ENCODE measurements at places on chromosomes 4 and X.
A peak's percentile ranks its signal among the peaks of the same experiment; 100 is the strongest.

GRCh38 chr4:8189551-8190466 lies 9.3 kb upstream of the SH3TC1 start:
- DNase-seq = no peak

DNA sequence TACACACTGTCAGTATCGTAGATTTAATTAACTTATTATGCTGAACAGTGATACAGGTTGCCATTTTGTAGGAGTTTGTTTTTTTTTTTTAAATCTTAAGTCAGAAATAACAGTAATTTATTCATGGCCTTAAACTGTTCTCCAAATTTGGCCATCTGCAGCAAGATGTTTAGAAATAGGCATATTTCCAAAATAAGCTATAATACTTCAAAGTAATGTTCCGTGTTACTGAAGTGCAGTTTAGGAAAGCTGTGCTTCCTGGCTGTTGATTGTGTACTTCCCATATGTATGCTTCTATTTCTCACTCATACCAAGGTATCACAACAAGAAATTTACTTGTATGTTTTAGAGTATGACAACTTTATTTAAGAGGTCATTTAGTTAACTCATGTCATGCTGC lies 28.9 kb downstream of the CPEB2 start:
- DNase-seq = no peak

GRCh38 chrX:29617276-29617675 lies 598.1 kb upstream of the MAGEB2 start:
- peak; percentile 42 for DNase-seq

- DNase-seq = peak; percentile 32
Observed at GRCh38 chrX:9163214-9163709, 129.3 kb upstream of the FAM9B start.

DNA sequence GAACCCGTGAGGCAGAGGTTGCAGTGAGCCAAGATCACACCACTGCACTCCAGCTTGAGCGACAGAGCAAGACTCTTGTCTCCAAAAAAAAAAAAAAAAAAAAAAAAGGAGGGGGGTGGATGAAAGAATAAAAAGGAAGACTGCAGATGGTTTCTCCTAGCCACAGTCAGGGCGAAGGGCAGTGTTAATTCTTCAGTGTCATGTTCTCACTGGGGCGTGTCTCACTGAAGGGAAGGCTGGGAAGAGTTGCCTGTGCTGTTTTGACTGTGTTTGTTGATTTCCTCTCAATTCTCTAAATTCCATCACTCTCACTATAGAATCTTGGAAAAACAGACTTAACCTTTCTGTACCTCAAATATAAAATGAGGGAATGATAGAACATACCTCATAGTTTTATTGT lies 71.6 kb upstream of the DHX15 start:
- DNase-seq = no peak

GRCh38 chrX:12360383-12360782 lies 222.1 kb downstream of the FRMPD4 start:
- peak; percentile 70 for DNase-seq
